ENCODE measurements at places on chromosomes 6 and 20.
A peak's percentile ranks its signal among the peaks of the same experiment; 100 is the strongest.

DNA sequence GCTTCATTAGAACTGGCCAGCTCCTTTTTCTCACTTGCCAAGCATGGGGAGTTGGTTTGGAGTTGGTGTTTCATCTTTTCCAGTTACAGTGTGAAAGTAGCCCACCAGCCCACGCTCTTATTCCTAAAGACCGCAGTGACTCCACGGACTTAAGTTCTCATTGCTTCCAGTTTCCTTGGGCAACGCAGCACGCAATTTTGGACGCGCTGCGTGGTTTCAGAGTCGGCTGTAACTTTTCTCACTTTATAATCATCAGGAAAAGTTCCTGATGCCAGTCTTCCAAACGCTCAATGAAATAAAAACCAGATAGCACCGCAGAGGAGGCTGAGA, 381 bp upstream of the PEX7 start:
- peak; percentile 78 for DNase-seq

DNA sequence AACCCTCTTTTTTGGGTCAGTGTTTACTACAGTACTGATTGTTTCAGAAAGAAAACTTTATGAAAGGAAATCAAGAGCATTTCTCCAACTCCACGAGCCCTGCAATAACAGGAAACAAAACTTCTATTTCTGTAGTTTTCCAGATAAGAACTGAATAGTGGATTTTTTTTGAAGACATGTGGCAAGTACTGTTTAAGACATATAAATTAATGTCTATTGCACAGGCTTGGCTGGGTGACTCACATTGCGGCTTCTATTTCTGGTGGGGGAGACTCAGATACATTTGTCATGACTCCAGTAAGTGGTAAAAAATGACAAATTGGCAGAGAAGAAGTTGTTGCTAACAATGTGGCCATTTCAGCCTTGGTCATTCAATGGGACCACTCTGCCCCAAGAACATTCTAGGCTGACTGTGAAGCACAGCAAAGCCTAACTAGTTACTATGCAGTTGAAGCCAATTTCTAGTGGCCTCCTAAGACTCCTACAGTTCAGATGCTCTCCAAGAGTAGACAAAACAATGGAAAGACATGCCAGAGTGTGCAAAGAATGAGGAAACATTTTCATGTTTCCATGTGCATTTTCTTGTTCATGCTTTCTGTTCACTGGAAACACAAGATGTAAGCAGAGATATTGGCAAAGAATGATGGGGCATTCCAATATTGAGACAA, 200.9 kb downstream of the EDN1 start:
- DNase-seq: no peak

DNA sequence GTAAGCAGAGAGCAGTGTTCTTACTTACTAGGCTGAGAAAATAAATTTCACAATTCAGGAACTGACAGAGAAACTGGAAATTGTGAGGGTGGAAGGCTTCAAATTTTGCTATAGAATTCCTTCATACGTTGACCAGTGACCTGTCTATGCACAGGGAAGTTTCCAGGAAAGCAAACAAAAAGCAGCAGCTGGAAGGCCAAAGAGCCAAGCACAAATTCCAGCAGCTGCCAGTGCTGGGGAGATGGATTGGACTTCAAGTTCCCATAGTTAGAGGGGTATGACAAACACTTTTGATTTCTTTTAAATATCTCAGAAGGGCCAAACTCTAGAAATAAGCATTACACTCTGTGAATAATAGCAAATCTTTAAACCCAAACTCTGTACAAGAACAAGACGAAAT, 299.1 kb upstream of the KCNQ5 start:
- DNase-seq: no peak

DNA sequence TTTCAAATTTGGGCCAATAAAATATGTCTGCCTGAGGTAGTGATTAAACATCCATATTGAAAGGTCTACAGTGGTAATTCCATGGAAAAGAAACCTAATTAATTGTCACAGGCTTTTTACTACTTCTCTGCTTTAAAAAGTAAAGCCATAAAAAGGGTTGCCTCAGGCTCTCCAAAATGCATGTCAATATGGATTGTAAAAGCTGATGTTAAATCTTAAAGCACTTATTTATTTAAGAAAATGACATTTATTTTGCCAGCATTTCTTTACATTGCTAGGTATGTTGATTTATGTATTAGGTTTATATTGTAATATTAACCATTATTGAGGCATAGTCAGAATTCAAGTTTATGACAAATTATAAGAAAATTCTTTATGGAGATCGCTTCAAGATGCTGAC, 133.2 kb downstream of the OPN5 start:
- DNase-seq: no peak

DNA sequence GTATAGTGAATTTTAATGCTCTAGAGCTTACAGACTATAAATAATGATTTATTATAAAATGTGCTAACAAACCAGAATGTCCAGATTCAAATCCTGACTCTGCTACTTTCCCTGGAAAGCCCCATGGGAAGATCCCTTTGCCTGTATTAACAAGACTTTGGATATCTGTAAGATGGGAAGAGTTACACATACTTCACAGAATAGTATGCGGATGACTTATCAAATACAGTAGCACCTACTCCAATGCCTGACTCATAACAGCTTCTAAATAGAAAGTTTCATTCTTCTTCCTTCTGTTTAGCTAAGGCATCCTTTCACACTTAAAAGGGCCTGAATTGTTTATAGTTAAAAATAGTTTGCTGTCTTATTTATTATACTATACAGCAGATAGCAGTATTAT, 166.3 kb downstream of the KCNQ5 start:
- DNase-seq: no peak

GRCh38 chr6:56916849-56917551, 37.9 kb upstream of the BEND6 start:
- DNase-seq: no peak

DNA sequence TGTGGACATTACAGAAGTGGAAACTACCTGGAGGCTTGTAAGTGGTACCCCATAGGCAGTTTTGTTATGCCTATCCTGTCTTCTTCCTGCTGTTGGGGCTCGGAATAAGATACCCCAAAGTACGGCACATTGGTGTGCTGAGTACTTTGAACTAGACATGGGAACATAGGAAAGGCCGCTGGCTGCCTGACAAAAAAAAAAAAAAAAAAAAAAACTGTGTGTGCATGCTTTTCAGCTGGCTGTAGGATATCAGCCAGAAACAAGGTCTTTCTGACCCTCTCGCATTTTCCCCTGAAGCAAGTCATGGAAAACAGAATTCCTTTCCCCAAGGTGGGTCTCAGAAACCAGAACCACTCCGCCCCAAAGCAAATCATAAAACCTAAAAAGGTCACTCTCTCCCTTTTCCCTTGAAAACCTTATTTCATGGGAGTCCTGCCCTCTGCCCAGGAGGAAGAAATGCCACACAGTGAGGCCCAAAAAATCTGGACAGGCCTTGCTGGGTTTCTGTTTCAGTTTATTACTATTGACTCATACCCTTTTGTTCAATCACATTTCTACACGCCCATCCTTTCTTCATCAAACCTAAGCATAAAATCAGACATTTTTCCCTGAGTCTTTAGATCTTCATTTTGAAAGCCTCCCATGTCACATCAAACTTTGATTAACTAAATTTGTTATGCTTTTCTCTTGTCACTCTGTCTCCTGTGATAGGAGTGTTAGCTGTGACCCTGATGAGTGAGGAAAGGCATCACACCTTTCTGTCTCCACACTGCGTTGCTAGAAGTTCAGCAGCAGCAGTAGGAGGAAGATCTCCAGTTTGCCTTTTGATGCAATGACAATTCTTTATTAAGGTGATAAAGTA, 17.2 kb downstream of the SLC2A12 start:
- no peak for DNase-seq

GRCh38 chr6:2502998-2503674, 247.6 kb downstream of the MYLK4 start:
- no peak for DNase-seq

- no peak for DNase-seq
These were observed 602.5 kb downstream of the PHF3 start for GRCh38 chr6:64238071-64238470.

DNA sequence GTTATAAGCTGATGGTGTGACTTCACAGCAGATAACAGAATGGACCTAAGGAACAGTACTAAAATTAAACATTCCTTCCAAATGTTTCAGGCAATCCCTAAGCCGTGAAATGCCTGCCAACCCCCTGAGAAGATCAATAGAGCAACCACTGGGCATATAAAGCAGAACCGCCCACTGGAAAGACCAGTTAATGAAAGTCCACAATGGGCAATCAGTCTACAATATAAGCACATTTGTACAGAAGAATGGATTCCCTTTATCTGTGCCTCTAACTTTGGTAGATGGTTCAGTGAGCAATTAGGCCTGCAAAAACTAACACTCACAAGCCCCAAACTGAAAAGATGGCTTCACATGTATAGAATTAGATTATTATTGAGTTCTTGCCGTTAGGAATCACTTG, 286.6 kb downstream of the UBE3D start:
- no peak for DNase-seq
